ENCODE measurements at places on chromosomes 3 and 15.

DNA sequence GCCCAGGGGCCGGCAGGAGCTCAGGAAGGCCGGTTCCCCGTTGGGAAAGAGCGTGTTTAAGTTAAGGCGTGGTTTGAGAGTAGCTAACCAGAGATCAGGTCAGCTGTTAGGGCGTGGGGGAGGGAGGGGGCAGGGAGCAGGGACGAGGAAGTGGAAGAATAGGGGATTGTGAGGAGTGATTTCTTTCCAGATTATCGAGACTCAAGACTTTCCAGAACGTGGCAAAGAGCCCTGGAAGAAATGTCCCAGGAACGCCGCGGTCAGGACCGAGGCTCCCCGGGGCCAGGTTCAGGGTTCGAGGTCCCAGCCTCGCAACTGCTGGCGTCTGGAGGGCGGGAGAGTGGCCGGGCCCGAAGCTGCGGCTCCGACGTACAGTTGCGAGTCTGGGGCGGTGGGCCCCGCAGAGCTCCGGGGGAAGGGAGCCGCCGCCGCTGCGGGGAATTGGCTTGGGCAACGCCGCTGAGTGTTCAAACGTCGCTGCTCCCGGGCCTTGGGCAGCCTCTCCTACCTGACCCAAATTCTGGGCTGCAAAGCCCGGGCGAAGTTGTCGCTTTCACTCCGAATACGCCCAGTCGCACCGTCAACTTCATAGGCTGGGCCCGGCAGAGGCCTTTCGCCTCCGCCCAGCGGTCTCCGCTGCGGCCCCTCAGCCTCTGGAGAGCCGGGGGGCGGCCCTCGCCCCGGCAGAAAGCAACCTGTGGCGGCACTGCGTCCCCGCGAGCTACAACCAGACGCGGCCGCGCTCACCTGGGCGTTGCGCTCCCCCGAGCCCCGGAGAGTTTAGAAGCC, 9.5 kb downstream of the ISL2 start:
- DNase-seq: no peak

DNA sequence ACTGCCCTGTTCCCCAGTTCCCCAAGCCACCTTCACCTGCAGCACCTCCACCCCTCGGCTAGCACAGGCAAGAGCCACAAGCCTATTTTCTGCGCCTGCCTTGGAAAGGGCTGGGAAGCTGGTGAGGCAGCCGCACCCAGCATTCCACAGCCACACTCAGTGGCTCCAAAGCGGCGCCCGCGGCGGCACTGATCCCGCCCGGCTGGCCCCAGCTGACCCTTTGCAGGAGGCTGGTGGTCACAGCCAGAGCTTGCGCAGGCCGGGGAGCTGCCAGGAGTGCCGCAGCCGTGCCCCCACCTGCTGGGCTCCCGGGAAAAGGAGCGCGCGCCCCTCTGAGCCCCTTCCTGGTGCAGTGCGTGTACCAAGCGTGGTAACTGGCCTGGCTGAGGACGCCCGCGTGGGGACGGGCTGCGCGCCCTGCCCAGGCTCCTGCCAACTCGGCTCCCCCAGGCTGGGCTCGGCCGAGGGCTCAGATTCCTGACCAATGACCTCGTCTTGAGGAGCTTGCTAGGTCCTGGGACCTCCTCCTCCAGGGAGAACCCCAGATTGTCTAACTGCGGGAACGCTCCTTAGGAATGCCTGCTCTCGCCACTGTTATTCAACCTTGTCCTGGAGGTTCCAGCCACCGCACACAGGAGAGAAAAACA, 13.3 kb downstream of the GRAMD2A start:
- no peak for DNase-seq

- no peak for DNase-seq
These were observed 185.1 kb upstream of the POU1F1 start for GRCh38 chr3:87461443-87461842.

DNA sequence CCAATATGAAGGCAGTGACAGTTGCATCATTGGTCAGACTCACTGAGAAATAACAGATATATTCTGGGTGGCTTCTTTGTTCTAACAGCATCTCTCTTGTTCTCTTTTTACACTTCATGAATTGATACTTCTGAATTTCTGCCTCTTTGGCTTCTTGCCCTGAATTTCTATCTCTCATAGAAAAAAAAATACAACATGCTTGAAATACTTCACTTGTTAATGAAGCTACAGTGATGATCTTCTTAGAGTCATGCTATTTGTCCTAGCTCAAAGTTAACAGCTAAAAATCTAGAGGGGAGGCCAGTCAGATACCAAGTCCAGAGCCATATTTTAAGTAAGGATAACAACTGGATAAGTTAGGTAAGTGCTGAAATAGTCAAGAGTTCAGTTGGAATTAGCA, 597.2 kb upstream of the AGTR1 start:
- DNase-seq: no peak

DNA sequence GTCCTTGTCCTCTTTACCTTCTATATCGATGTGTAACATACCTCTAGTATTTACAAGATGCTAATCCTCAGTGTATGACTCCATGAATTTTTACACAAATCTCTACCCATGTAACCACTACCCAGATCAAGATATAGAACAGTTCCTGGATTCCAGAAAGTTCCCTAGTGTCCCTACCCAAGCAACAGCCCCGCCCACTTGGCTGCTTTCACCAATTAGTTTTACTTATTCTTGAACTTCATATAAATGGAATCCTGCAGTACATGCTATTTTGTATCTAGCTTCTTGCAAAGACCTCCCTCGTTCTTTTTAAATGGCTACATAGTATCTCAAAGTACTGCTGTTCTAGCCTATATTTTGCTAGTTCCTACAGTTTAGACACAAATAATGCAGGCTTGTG, 33.0 kb downstream of the CD276 start:
- DNase-seq: no peak

DNA sequence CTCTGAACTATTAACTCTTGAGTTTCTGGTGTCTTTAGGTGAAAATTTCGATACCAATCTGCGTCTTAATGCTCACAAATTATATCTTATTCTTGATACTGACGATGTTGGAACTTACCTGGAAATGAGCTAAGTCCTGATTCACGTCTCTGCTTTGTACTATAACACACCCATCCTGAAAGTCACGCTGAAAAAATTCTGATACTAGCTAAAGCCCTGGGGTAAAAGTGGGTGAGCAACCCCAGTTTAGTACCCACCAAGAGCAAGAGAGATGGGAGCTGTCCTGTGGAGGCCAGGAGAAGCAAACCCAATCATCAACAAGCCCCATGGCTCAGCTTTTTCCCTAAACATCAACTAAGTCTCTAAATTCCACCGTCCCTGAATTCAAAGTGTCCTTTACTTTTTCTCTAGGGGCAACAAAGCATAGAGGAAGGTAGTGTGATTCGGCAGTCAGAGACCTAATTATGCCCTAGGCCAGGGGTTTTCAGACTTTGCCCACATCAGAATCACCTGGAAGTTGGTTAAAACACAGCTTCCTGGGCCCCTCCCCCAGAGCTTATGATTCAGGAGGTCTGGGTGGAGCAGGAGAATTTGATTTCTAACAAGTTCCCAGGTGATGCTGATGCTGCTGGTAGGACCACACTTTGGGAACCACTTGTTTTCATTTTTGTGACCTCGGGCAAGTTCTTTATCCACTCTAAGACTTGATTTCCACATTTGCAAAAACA, 90.2 kb downstream of the OSBPL10 start:
- DNase-seq: no peak

DNA sequence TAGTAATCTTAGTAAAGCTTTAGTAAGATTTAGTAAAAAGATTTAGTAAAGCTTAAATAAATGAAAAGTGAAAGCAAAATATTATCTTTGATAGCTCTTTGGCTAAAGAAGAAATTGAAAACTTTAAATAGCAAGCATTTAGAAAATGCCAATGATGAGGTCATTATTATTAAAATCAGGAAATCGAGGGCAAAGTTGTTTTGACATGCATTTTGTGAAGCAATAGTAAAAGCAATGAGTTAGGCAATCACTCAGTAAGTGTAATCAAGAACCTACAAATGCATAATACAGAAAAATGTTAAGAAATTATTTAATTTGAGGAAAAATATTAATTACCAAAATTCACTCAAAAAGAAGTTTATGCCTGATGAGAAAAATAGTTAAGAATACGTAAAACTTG, 280.3 kb upstream of the MME start:
- DNase-seq: no peak

All from activated T-helper 1 cell treated with Interleukin-2 at 50 U/mL for 16 hours (primary cell).